ENCODE measurements at places on chromosomes 13 and 19.

GRCh38 chr13:44234566-44234965, 139.1 kb upstream of the SERP2 start:
- no peak for DNase-seq

DNA sequence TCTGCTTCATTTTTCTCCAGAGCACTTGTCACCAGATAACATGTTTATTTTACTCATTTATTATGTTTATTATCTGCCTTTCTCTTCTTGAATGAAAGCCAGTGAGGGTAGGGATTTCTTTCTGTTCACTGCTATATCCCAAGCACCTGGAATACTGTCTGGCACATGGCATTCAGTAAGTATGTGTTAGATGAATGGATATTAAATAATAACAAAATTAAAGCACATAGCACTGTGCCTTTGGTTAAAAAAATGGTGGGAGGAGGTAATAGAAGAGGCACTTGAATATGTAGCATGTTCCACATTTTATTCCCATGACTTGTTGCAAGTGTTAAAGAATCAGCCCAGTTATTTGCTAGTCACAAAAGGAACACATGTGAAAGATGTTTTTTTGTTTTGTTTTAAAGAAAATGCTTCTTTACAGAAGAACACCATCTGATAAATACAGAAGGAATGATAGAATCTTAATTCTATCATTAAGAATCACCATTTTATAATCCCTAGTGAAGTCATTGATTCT, 151.0 kb downstream of the DLEU7 start:
- DNase-seq: no peak

- no peak for DNase-seq
Observed at GRCh38 chr13:51879133-51879532, 17.4 kb downstream of the CCDC70 start.

- no peak for DNase-seq
Observed at GRCh38 chr19:55083004-55083850, 7.6 kb downstream of the EPS8L1 start.

- DNase-seq: no peak
Observed at GRCh38 chr19:36136964-36137686, 2.7 kb upstream of the CAPNS1 start.

DNA sequence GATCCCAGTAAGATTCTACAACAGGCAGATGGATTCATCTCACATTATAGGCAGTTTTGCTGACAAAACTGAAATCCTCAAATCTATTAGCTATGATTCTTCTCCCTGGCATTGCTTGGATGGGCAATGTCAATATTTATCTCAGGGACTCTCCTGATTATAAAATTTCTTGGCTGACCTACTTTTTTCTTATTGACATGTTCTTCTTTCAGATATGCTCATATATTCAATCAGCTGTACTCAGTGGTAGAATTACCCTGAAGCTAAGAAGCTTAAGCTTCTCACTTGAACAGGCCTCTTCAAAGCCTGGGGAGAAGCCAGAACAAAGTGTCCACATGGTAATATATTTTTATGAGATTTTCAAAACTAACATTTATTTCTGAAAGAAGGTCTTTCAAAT, 513.6 kb downstream of the PCDH9 start:
- no peak for DNase-seq

DNA sequence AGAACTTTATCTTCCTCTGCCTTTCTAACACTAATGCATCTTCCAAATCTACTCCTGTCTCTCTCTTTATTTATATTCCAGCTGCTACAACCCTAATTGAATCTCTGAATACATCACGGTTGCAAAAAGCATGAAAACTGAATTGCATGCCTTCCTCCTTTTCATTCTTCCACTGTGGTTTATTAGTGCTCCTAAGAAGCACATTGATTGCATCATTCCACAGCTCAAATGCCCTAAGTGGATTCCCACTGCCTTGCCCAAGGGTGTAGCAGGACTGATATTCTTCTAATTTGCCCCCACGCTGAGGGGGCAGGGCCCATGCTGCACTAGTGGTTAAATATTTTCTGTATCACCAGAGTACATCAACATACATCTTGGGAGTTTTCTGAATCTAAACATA, 640.8 kb downstream of the EFNB2 start:
- DNase-seq: no peak

- DNase-seq: no peak
Observed at GRCh38 chr19:56086671-56087430, 34.2 kb downstream of the ZNF787 start.

GRCh38 chr13:32136061-32136460, 104.5 kb downstream of the FRY start:
- no peak for DNase-seq

- DNase-seq: no peak
Observed at GRCh38 chr19:38721979-38722773, 22.1 kb downstream of the CAPN12 start.

DNA sequence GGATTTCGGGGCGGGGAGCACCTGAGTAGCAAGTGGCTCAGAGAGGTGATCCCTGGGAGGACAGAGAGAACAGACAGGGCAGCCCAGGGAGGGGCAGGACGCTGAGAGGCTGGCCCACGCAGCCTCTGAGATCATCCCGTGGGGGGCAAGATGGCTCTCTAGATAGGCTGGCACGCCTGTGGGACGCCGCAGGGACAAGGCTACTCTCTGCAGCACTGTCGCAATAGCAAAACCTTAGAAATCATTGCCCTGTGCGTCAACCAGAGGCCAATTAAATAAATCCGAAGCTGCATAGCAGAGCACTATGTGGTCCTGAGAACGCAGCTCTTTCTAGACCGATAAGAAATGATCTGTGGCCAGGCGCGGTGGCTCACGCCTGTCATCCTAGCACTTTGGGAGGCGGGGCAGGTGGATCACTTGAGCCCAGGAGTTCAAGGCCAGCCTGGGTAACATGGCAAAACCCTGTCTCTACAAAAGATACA, 5.1 kb downstream of the PEX11G start:
- no peak for DNase-seq
